ENCODE measurements at places on chromosomes 7 and 10.

- H3K27me3 ChIP-seq = no peaks in the 10 kb centered on the region
- H3K4me3 ChIP-seq = no peak overlapping the region
- no peaks in the 10 kb centered on the region for H3K4me1 ChIP-seq
- H3K27ac ChIP-seq = no peak overlapping the region
Measured at GRCh38 chr10:78750418-78750817, 318.3 kb upstream of the ZMIZ1 start.

GRCh38 chr10:60312818-60313588 lies 76.7 kb downstream of the ANK3 start:
- no peak for DNase-seq
- peaks cover 9% of the 10 kb centered on the region for H3K4me1 ChIP-seq
- H3K27me3 ChIP-seq = no peaks in the 10 kb centered on the region
- H3K4me3 ChIP-seq = no peak overlapping the region
- no peaks in the 10 kb centered on the region for H3K36me3 ChIP-seq

GRCh38 chr10:110914431-110914830 lies 4.5 kb downstream of the BBIP1 start:
- H3K4me1 ChIP-seq = peaks cover 11% of the 10 kb centered on the region
- no peaks in the 10 kb centered on the region for H3K36me3 ChIP-seq
- DNase-seq = no peak
- H3K27me3 ChIP-seq = no peaks in the 10 kb centered on the region
- H3K4me3 ChIP-seq = no peak overlapping the region

GRCh38 chr10:49365675-49366415 lies 30.0 kb downstream of the DRGX start:
- no peaks in the 10 kb centered on the region for H3K27me3 ChIP-seq
- no peak for DNase-seq
- H3K27ac ChIP-seq = no peak overlapping the region
- no peaks in the 10 kb centered on the region for H3K36me3 ChIP-seq
- H3K4me1 ChIP-seq = no peaks in the 10 kb centered on the region

- no peak for DNase-seq
- H3K27me3 ChIP-seq = no peaks in the 10 kb centered on the region
- peak overlapping the region; percentile 86 for H3K27ac ChIP-seq
- peak overlapping the region; percentile 13 for H3K4me3 ChIP-seq
- H3K36me3 ChIP-seq = no peaks in the 10 kb centered on the region
Measured at GRCh38 chr10:104246976-104247375, 7.7 kb upstream of the GSTO1 start.

DNA sequence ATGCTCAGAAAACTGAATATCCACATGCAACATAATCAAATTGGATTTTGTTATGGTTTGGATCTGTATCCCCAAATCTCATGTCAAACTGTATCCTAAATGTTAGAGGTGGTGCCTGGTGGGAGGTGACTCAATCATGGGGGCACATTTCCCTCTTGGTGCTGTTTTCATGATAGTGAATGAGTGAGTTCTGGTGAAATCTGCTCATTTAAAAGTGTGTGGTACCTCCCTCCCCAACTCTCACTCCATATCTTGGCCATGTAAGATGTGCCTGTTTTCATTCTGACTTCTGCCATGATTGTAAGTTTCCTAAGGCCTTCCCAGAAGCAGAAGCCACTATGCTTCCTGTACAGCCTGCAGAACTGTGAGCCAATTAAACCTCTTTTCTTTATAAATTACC lies 239.6 kb upstream of the KLF14 start:
- H3K4me1 ChIP-seq = peaks cover 21% of the 10 kb centered on the region
- peak overlapping the region; percentile 37 for H3K27ac ChIP-seq
- H3K27me3 ChIP-seq = no peaks in the 10 kb centered on the region
- DNase-seq = no peak
- H3K36me3 ChIP-seq = no peaks in the 10 kb centered on the region

- no peak overlapping the region for H3K27ac ChIP-seq
- no peaks in the 10 kb centered on the region for H3K4me1 ChIP-seq
- H3K27me3 ChIP-seq = no peaks in the 10 kb centered on the region
- H3K36me3 ChIP-seq = no peaks in the 10 kb centered on the region
- DNase-seq = no peak
Measured at GRCh38 chr10:481628-482027, 207.8 kb downstream of the DIP2C start.

DNA sequence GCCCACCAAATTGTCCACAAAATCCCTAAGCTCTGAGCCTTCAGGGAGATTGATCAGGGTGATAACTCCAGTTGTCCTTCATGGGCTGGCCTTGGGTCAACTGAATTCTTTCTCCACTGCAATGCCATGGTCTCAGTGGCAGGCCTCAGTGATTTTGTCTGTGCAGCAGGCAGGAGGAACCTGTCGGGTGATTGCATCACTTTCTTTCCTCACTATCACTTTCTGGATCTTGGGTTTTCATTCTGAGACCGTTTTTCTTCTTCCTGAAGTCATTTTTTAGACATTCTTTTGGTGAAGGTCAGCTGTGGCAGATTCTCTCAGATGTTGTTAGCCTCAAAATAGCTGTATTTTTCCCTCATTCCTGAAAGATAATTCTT lies 28.8 kb upstream of the LCOR start:
- H3K4me3 ChIP-seq = no peak overlapping the region
- peaks cover 6% of the 10 kb centered on the region for H3K27me3 ChIP-seq
